Smooth muscle cell of bladder (primary cell): ENCODE measurements at places on chromosomes 2 and 18. TPM values are rescaled to one million over a fixed set of nuclear protein-coding genes. Genes with fewer than 3 reads are reported as not detected.

Gene TUBA3E
- total RNA-seq: not detected in 2 replicates

Gene ACMSD
- under 0.01 TPM in 1 of 2 replicates, not detected in the other for total RNA-seq

Gene ASB18
- not detected in 2 replicates for total RNA-seq

Gene STK16
- 24.2 and 30.7 TPM in 2 replicates for total RNA-seq

Gene CSRNP3
- 0.57 and 0.74 TPM in 2 replicates for total RNA-seq

Gene RBMS1
- 86.3 and 95.1 TPM in 2 replicates for total RNA-seq

Gene ABCG5
- total RNA-seq: not detected in 2 replicates

Gene GALNT5
- 26.9 and 28.8 TPM in 2 replicates for total RNA-seq

Gene ANKRD62
- total RNA-seq: not detected in 2 replicates

Gene ELOA2
- total RNA-seq: under 0.01 TPM in 1 of 2 replicates, not detected in the other

Gene ABCB6
- total RNA-seq: 32.1 and 67.8 TPM in 2 replicates

Gene SLC35F5
- total RNA-seq: 117 and 189 TPM in 2 replicates

Gene GALNT13
- 17.2 and 40.3 TPM in 2 replicates for total RNA-seq

Gene ASAP2
- 15.1 and 16.9 TPM in 2 replicates for total RNA-seq

Gene GKN2
- not detected in 2 replicates for total RNA-seq

Gene SERPINB13
- not detected in 2 replicates for total RNA-seq

Gene DNAJC5G
- not detected in 2 replicates for total RNA-seq

Gene SP140
- under 0.01 and 0.14 TPM in 2 replicates for total RNA-seq

Gene FKBP7
- 81.6 and 102 TPM in 2 replicates for total RNA-seq

Gene ACTG2
- 12.3 and 20.1 TPM in 2 replicates for total RNA-seq

Gene CAVIN2
- 10.4 and 16.4 TPM in 2 replicates for total RNA-seq

Gene ASIC4
- total RNA-seq: under 0.01 and 0.37 TPM in 2 replicates

Gene SCN7A
- total RNA-seq: 0.09 and 0.14 TPM in 2 replicates

Gene ARL5A
- 37.1 and 68.0 TPM in 2 replicates for total RNA-seq

Gene OXER1
- under 0.01 TPM in 1 of 2 replicates, not detected in the other for total RNA-seq

Gene TFCP2L1
- under 0.01 TPM in 1 of 2 replicates, not detected in the other for total RNA-seq

Gene OSR1
- total RNA-seq: 12.1 and 36.5 TPM in 2 replicates

Gene CLEC4F
- total RNA-seq: not detected in 2 replicates

Gene PLA2R1
- total RNA-seq: 7.5 and 10.0 TPM in 2 replicates

Gene CDC42EP3
- 13.8 and 16.9 TPM in 2 replicates for total RNA-seq

Gene ZDBF2
- total RNA-seq: 15.3 and 16.8 TPM in 2 replicates

Gene TPO
- total RNA-seq: not detected in 2 replicates

Gene HDAC4
- 15.5 and 21.7 TPM in 2 replicates for total RNA-seq

Gene LINC00305
- total RNA-seq: not detected in 2 replicates

Gene PSMD1
- 127 and 136 TPM in 2 replicates for total RNA-seq

Gene LCT
- not detected in 2 replicates for total RNA-seq

Gene FMNL2
- total RNA-seq: 20.8 and 21.2 TPM in 2 replicates

Gene HOXD12
- total RNA-seq: not detected in 2 replicates

Gene GNAL
- total RNA-seq: 0.65 and 0.71 TPM in 2 replicates

Gene SERPINB12
- total RNA-seq: not detected in 2 replicates

Gene USP14
- 13.4 and 14.3 TPM in 2 replicates for total RNA-seq

Gene NEDD4L
- total RNA-seq: 1.3 and 1.4 TPM in 2 replicates

Gene RALB
- total RNA-seq: 41.7 and 50.3 TPM in 2 replicates

Gene GCG
- total RNA-seq: 0.14 TPM in 1 of 2 replicates, not detected in the other

Gene PUS10
- total RNA-seq: 6.3 and 7.2 TPM in 2 replicates

Gene AMER3
- total RNA-seq: not detected in 2 replicates

Gene ANKRD30BL
- total RNA-seq: not detected in 2 replicates

Gene MRPL33
- 58.0 and 63.0 TPM in 2 replicates for total RNA-seq

Gene PRKAG3
- total RNA-seq: not detected in 2 replicates

Gene TSGA10
- total RNA-seq: 3.4 and 4.3 TPM in 2 replicates

Gene CCDC148
- total RNA-seq: 0.28 and 0.46 TPM in 2 replicates

Gene RUFY4
- total RNA-seq: not detected in 2 replicates

Gene CHRNA1
- 0.09 and 0.14 TPM in 2 replicates for total RNA-seq

Gene CDH7
- under 0.01 TPM in 1 of 2 replicates, not detected in the other for total RNA-seq
